ENCODE measurements at places on chromosomes 6 and 20.

DNA sequence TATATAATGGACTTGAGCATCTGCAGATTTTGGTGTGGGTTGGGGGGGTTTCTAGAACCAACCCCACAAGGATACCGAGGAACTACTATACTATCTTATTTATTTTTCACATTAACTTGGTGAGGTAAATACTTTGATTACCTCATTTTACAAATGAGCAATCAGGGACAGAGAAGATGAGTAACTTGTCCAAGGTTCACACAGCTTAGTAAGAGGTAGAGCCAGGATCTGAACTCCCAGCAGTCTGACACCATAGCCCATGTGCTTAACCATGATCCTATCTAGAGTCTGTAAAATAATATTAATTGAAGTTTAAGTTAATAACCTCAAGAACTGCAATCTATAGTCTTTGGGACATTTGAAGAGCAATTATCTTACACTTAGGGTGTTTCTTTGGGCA lies 28.6 kb downstream of the DHX35 start:
- no peak for DNase-seq

GRCh38 chr6:11654876-11655275 lies 117.3 kb downstream of the TMEM170B start:
- no peak for DNase-seq

GRCh38 chr20:1005452-1006027 lies 3.4 kb upstream of the RSPO4 start:
- peak; percentile 19 for DNase-seq

DNA sequence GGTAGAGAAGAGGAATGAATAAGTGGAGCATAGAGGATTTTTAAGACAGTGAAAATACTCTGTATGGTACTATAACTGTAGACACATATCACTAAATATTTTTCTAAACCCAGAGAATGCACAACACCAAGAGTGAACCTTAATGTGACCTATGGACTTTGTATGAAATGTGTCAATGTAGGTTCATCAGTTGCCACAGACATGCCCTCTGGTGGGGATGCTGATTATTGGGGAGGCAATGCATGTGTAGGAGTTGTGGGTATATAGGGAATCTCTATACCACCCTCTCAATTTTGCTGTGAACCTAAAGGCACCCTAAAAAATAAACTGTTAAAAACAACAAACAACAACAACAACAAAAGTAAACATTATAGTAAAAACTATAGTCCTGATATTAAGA lies 293.7 kb downstream of the RNF144B start:
- DNase-seq, result no peak

- no peak for DNase-seq
Measured at GRCh38 chr6:132811276-132811675, 3.1 kb upstream of the RPS12 start.

DNA sequence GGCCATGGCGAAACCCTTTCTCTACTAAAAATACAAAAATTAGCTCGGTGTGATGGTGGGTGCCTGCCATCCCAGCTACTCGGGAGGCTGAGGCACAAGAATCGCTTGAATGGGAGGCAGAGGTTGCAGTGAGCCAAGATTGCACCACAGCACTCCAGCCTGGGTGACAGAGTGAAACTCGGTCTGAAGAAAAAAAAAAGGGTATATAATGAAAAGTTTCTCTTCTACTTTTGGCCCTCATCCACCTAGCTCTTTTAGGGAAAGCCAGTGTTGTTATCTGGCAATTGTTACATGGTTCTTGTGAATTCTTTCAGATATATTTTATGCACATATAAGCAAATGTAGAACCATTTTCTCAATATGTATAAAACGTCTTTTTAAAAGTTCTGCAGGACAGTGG lies 19.0 kb downstream of the KIF3B start:
- no peak for DNase-seq

DNA sequence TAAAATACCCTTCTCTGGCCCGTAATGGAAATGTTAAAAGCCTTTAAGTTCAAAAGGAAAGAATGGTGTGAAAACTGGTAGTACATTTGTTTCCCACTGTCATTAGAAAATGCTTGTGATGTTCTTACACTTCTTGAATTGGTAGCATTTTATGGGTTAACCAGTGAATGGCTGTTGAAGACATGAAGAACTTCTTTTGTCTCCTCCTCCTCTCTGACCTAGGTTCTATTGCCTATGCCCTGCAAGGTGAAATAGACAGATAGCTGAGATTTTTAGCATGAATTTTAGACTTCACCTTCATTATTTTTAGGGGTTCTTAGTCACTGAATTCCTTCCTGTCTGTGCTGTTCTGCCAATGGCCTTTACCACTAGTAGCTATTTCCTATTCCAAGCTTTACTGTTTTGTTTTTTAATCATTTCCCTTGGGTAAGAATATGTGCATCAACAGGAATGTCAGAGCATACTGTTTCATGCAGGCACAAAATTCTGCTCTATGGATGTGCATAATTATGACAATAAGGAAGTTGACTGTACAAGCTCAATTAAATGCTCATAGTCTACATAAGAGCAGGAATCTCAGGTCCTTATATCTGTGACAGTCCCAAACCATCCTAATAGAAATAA lies 4.9 kb downstream of the TNFAIP3 start:
- DNase-seq, result no peak

DNA sequence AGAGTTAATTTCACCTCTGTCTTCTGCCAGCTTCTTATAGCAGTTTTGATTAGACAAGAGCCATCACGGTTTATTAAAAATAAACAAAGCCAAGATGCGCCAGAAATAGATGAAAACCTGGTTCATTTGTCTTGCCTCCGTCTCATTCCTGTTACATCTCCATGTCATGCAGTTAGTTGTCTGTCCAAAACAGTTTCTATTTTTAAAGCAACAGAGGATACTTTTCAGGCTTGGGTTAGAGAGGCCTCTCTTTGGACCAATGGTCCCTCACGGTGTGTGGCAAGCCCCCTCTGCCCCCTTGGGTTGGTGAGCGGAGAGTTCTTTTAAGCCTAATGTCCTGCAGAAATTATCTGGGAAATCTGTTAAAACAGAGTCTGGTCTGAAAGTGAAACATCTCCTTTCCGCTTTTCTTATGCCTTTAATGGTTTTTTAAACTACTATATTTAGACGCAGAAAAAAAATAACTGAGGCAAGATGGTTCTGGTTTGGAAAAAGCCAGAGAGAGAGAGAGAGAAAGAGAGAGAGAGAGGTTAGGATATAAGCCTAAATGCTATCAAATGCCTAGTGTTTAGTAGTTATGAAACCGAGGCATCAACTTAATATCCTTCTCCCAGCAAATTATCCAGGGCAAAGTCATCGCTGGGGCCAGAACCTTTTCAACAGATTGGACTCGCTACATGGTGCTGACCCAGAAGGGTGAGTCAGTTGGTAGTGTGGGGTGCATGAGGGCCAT lies 64.5 kb downstream of the ZDHHC14 start:
- no peak for DNase-seq

Data from kidney epithelial cell (primary cell).